SHP77 (cell line): ENCODE measurements at places on chromosomes 6 and 20.

DNA sequence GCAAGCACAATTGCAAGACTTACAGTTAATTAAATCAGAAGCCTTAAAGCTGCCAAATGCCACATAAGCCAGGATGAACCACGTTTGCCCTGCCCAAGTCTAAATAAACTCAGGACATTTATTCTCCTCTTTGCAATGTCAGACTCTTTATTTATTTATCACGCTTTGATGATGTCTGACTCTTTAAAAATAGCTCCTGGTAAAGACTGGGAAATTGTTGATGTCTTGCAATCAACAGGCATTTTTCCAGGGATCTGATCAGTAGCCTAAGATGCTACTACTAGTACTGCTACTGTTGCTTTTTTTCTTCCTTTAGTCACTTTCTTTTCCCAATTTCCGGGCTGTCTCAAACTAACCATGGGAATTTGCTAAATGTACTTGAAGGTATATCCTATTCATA lies 365.8 kb upstream of the MARCKS start:
- no peak for DNase-seq

- DNase-seq = no peak
These were observed 19.1 kb downstream of the GNAS start for GRCh38 chr20:58871533-58872102.

DNA sequence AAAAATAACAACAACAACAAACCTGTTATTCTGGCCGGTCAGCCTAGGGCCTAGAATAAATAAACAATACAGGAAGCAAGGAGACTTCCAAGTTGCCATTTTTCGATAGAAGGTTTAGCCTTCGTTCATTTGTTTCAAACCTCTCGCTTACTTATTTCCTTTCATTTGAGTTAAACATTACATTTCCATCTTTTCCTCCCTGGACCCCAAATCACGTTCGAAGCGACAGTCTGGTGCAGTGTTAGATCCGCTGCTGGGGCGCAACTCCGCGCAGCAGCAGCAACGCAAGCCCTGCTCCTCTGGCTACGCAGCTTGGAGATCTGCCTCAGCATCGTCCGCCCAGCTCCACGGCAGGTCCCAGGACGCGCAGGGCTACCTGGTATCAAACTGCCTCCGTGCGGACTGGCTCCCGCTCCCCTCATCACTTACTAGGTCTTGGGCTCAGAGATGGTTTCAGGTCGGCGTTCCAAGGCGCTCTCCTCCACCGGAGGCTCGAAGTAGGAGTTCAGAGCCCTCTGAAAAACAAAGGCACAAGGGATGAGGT lies 530 bp downstream of the TDP2 start:
- DNase-seq = no peak

- no peak for DNase-seq
These were observed 251.1 kb upstream of the ARID1B start for GRCh38 chr6:156526081-156526480.
